Activated CD8-positive, alpha-beta memory T cell treated with anti-CD3 and anti-CD28 coated beads for 24 hours (primary cell): ENCODE measurements at places on chromosomes 12 and 14.

GRCh38 chr12:1054117-1054870, 63.3 kb downstream of the ERC1 start:
- no peak for DNase-seq

DNA sequence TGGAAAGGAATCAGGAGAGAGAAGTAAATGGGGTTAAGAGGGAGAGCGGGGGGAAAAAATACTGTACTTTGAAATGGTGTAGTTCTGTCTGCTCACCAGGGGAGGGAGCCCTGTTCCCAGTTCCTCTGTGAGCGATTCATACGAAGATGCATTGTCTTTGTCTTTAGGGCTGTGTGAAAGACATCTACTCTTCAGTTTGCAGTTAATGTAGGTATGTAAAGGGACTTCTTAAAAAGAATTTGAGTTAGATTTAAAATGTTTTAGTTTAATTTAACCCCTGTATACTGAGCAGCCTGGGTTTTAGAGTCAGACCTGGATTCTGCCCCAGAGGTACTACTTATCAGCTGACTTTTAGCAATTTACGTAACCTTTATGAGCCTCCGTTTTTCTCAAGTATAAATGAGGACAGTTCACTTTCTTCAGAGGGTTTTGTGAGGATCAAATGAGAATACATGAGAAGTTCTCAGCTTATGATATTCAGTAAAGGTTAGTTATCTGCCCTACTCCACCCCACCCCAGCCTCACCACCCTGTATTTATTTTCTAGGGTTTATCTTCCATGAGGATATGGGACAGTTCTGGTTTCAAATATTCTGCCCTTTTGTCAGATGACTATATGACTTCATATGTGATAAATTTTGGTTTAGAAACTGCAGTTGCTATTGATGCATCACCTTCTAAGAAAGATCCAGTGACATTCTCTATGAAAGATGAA, 82.5 kb upstream of the EVL start:
- DNase-seq, result peak; percentile 76

DNA sequence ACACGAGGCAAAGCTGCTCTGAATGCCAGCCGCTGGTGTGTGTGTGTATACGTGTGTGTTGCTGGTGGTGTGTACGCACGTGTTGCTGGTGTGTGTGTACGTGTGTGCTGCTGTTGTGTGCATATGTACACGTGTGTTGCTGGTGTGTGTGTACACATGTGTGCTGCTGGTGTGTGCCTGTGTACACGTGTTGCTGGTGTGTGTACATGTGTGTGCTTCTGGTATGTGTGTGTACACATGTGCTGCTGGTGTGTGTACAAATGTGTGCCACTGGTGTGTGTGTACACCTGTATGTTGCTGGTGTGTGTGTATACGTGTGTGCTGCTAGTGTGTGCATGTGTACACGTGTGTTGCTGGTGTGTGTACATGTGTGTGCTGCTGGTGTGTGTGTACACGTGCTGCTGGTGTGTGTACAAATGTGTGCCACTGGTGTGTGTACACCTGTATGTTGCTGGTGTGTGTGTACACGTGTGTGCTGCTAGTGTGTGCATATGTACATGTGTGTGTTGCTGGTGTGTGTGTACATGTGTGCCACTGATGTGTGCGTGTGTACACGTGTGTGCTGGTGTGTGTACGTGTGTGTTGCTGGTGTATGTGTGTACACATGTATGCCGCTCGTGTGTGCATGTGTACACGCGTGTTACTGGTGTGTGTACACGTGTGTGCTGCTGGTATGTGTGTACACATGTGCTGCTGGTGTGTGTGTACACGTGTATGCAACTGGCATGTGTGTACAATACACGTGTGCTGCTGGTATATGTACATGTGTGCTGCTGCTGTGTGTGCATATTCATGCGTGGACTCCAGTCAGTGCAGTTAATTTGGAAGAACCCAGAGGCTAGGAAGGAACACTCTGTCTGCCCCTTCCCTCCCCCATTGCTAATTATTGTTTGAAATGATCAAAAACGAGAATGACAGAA, 47.2 kb downstream of the CACNA2D4 start:
- DNase-seq, result peak; percentile 24

DNA sequence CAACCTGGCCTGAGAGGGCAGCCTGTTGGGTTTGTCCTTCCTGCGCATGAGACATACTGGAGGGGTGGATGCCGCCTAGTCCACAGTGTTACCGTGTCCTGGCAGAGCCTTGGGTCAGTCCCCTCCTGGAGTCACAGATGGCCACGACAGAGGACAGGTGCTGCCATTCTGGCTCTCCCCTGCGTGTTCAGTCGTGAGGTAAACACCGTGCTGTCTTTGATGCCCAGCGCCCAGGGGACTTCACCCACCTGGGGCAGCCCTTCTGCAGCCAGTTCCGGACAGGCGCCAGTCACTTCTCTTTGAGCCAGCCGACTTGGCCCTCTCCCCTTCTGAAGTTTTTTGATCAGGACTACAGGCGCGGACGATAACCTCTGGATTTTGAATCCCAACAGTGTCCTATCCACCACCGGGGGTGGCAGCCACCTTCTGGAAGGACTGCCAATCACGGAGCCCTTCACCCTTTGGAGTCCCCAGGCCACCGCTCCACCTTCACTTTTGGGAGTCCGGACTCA, 933.0 kb downstream of the DIO2 start:
- DNase-seq, result no peak

- DNase-seq, result no peak
Measured at GRCh38 chr14:34324363-34324795, 137.7 kb downstream of the SPTSSA start.

- DNase-seq, result no peak
Measured at GRCh38 chr14:90288651-90289355, 32.5 kb downstream of the PSMC1 start.

DNA sequence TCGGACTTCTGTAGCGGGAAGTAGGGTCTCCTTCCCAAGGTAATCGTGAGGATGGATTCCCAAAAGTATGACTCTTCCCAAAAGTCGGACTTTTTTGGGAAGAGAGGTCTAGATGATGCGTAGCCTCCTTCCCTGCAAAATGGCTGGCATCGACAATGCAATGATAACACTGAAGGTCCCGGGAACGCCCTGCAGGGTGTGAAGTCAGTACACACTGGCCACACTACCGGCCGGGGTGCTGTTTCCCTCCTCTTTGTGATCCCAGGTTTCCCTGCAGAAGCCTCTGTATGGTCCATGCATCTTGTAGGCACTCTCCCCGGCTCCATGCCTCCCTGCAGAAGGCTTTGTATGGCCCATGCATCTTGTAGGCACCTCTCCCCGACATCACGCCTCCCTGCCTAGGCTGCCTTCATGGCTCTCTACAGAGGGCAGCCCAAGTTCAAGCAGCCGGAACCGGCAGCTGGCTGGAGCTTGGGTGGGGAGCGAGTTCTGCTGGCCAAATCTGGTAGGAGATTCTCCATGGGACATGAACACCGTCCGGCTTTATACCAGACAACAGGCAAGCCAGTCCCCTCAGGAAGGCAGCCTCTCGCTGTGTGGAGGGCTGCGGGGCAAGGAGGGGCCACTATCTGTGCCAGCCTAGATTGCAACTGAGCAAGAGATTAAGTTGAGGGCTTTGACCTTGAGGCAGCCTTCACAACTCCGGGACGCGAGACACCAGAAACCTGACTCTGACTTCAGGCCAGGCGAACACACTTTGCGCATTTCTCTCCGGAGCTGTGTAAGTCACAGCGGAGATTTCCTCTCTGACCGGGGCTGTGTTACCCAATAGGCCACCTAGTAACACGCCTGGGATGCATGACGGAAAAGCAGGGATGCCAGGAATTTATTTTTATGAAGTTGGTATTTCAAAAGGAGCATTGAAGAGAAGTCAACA, 23.5 kb downstream of the FZD10 start:
- no peak for DNase-seq

DNA sequence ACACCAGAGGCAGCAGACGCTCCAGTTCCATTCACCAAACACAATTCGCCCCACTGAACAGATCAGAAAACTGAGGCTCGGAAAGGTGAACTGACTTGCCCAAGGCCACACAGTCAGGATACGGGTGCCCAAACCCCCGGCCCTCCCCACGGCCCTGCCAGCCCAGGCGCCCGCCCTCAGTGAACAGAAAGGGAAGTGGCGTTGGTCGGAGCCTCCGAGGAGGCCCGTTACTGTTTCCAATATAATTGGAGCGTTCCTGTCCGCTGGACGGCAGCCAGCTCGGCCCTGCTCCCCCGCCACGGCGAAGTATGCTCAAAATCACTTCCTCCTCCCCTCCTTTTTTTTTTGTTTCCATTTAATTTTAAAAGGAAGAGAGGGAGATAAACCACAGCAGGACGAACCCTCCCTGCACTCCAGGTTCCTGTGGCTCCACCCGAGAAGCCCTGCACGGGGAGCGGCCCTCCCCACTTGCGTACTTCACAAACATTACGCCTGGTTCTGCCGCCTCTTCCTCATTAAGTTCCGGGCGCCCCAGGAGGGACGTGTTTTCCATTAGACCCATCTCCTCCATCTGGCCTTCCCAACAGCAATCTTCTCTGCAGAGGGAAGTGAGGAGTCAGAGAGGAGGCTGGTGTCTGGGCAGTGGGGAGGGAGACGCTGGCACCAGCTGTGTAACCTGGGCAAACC, 61.1 kb downstream of the NCOR2 start:
- no peak for DNase-seq

DNA sequence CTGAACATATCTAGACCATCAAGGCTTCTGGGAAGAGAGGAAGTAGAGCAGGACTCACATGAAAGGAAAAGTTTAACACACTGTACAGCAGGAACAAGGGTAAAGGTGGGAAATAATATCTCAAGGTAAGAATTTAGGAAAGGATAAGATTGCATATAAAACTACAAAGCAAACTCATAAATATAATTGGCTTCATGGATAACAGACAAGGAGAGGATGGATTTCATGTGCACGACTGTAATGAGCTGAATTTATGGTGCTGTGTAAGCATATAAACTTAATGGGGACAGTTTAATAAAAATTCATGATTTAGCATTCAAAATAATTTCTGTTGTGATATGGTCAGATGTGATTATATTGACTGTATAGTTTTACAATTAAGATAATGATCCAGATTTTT, 298.0 kb downstream of the GXYLT1 start:
- DNase-seq, result no peak

- DNase-seq, result no peak
Measured at GRCh38 chr12:16530268-16530850, 75.6 kb downstream of the LMO3 start.

GRCh38 chr12:116697716-116698115, 40.2 kb downstream of the SPRING1 start:
- no peak for DNase-seq

DNA sequence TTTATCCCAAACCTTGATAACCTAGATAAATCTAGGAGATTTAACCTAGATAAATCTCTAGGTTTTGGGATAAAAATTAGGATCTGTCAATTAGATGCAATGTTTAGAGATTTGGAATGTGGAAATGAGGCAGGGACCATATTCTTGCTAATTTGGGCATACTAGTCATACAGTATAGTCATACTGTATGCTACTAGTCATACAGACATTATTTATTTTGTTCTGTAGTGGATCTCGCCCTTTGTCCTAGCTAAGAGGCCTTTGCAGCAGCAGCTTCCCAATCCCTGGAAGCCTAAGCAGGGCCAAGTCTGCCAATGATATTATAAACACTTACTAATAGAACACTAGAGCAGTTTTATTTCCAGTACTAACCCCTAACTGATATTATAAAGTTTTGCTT, 136.4 kb downstream of the CEP128 start:
- no peak for DNase-seq

DNA sequence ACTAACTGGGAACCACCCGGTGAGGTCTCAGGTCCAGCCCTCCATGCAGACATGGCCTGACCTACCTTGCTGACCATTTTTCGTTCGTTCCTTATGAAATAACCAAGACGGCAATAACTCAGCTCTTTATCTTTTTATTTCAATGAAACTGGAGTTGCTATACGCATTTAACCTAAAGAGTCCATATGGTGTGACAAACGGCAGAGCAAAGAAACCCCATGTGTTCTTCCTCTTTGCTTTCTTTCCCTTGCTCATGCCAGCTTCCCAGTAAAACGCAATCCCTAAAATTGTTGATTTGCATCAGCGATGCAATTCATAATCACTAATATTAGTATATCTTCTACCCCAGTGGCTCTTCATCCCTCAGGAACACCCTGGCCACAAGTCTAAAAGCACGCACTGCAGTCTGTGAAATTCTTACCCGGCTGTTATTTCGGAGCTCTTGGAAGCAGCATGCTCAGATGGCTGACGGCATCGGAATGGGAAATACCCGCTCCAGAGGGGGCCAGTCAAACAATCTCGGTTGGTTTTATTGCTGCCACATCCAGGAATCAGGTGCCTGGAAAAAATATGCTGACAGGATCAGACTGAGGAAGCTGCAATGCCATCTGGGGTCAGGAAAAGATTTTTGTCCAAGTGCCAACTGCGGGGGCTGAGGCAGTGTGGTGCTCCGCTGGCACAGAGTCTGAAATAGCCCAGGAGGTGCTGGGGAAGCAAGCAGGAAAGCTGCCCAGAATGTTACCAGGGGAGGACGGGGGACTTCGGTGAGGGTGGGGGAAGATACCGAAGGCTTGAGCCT, 28.2 kb upstream of the KCNA1 start:
- DNase-seq, result no peak

- DNase-seq, result no peak
Measured at GRCh38 chr14:101358320-101359125, 202.8 kb upstream of the DIO3 start.

DNA sequence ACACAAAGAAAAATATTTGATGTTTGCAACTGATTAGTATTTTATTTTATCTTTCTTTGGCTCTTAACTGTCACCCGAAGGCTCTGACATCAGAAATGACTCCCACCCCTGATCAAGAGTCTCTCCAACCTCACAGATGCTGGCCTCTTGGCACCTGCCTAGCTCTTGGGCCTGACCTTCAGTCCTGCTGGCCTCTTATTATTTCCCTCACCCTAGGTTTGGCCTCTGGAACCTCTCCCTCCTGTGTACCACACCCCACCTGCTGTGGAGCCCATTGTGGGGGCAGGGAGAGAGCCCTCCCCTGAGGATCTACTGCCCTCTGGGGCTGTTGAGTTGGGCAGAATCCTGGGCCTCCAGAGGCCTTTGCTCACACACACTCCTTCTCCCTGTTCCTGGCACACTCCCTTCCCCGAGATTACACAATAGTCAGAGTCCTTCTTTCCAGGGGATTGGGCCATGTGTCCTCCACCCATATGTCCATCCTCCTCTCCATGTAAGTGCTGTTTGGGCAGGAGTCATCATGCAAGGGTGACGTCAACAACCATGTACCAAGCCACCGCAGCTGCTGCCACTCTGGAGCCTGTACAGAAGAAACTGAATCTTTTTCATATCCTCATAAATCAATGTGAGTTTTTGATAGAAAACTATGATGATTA, 124.3 kb downstream of the RASSF9 start:
- DNase-seq, result no peak
